NCI-H1417 treated with DMSO at 0.1 percent for 48 hours (cell line): ENCODE measurements at places on chromosomes 3 and 15.

DNA sequence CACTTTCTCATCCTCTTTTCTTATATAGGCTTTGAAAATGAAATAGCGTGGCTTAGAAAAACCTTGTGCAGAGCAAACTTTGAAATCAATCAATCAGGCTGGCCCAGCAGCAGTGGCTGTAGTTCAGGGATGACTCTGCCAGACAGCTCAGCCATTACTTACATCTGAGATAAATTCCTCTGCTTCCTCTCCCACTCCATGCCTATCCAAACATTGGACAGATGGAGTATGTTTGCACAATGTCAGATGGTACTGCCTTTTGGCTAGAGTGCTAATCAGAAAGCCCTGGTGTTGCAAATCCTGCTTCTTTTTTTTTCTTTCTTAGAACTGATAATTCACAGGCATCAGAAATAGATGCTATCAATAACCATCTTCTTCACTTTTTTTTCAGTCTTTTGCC lies 1065.1 kb downstream of the AGBL1 start:
- no peak for DNase-seq

- no peak for DNase-seq
Measured at GRCh38 chr3:159123877-159124276, 322.0 kb downstream of the MFSD1 start.

- DNase-seq: no peak
Measured at GRCh38 chr3:111476701-111477100, 65.3 kb upstream of the CD96 start.

- DNase-seq: no peak
Measured at GRCh38 chr15:39581242-39581792, 438 bp downstream of the THBS1 start.

DNA sequence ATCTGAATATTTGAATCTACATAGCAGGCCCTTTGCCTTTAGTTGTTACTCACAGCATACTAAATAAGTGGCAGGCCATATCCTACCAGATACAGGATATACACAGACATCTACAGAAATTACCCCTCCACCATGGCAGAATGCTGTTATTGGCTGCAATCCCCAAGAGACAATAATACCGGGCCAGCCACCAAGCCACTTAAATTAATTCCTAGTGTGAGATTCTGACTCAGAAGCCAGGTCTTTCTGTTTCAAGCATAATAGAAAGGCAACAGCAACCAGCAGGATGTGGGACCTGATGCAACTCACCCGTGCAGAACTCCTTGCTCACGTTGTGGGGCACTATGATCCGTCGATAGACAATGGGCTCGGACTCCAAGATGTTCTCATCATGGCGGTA lies 39.8 kb downstream of the CLK3 start:
- no peak for DNase-seq

GRCh38 chr3:185760088-185760487 lies 64.8 kb downstream of the IGF2BP2 start:
- DNase-seq: no peak

- DNase-seq: no peak
Measured at GRCh38 chr3:113498221-113499005, 16.5 kb downstream of the SPICE1 start.

GRCh38 chr15:77038312-77039216 lies 32.3 kb downstream of the TSPAN3 start:
- no peak for DNase-seq

DNA sequence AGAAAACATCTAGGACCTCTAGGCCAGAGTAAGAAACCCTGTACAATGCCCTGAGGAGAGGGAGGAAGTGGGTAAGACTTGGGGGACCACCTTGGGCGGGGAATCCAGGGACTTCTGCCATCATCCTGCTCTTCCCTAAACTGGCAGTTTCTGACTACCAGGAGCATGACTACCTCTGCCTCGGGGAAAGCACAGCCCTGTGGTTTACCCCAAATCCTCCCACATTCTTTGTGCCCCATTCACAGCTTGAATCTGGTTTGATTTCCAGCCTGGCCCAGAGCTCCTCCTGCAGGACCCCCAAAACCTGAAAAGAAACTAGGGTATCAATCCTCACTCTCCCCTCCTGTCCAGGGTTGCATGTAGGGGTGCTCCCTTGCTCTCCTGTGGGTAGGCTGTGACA lies 4.7 kb downstream of the C3orf18 start:
- DNase-seq: no peak

DNA sequence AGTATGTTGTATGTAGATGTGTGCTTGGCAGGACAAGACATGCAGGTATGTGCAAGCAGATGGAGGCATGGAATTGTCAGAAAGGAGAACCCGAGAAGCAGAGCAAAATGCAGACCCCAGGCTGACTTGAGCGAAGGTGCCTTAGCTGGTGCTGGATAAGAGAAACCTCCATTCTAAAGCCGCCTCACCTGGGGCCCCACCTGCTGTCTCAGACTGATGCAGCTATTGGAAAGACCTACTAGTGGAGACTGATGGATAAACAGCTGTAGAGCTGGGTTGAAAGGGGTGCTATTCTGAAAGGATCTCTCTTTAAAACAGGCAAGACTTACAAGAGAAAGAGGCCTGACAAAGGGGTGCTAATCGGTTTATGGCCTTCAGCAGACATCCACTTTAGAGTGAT lies 86.2 kb downstream of the EPHB1 start:
- DNase-seq: no peak

DNA sequence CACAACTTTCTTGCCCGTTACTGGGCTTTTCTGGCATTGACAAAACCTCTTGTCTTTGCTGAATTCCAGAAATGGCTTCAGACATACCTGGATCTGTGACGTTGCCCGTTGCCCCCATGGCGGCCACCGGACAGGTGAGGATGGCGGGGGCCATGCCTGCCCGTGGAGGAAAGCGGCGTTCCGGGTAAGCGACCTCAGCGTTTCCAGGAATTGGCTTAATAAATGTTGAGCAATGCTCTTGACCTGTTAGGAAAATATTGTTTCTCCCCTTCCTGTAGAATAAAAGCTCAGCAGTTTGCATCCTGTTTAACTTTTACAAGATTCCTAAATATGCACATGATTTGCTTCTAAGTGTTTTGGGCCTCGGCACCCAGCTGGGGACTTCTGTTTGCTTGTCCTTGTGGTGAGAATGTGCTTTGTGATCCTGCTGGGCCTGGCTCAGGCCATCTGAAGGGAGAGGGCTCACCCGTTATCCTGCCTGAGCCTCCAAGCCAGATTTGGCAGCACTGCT lies 46.7 kb downstream of the ARNT2 start:
- DNase-seq: no peak

DNA sequence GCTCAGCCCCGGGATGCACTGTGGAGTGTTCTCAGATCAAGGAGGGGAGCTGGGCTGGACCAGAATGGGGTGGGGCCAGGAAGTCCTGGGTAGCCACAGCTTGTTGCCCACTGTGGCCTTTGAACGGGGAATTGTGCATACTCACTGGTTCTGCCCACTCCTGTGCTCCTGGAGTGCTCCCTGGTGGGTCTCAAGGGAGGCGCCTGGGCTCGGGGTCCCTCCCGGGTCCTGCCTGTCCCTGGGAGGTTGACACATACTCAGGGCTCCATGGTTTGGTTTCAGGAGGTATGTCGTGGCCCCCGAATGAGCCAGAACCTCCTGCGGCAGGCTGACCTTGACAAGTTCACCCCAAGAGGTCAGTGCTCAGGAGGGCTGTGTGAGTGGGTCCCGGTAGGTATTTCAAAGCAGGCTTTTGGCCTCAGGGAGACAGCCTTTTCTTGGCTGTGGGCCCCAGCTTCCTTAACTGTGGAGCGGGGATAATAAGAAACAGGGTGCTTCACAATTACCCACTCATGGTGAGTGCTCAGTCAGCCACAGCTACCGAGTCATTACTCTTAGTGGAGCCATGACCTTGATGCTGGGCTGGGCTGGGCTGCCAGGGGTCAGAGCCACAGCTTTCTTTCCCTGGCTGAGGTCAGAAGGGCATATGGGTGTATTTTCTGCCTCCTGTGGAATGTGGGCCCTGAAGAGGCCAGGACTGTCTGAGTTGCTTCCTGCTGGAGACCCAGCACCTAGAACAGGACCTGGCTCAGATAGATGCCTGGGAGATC lies 7.6 kb downstream of the DNAH1 start:
- DNase-seq: no peak

DNA sequence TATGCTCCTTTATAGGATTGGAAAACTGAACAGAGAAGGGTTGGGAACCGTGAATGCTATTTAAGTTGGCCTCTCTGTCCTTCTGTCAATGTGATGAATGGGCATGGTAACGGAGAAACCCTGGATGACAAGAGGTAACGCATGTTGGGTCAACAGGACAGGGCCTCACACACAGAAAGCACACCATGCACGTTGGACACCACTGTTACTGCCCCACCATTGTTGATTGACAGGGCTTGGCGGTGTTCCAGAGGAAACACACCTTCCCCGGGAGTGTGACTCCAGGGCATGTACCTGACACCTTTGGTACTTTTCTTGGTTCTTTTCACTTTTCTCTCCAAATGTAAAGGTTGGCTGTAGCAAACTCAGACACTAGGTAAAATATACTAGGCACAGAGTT lies 548.5 kb downstream of the OCA2 start:
- no peak for DNase-seq

DNA sequence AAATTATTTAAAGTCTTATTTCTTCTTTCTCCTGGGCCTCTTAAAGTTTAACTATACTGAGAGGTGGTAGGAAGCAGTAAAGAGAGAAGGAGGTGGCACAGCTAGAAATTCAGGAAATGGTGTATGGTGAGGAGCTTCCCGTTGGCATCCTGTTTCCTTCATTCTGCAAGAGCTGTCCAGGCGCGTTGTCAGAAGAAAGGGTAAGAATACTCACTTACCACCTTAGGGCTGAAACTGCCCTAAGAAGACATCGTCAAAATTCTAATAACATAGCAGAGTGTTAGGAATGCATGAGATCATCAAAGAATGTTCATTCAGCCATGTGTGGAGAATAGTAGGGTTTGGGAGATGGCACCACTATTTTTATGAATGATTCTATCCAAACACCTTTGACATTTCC lies 699.6 kb downstream of the MCTP2 start:
- DNase-seq: no peak

DNA sequence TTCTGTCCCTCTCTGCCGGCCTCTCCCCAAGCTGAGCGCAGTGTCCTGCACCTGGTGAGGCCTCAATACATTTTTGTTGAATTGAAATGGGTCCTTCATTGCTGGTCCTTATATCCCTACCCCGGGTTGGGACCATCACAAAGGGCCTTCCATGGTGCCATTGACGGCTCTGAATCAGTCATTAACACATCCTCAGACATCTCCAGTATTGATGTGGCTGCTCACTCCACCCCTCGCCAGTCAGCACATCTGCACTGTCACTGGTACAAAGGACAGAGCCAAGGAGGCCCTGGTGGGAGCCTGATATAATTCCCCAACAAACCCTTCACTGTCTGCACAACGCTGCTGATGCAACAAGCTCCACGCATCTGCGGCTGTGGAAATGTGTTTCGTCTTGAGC lies 191.6 kb upstream of the TOPAZ1 start:
- no peak for DNase-seq

- no peak for DNase-seq
Measured at GRCh38 chr3:34969513-34969912, 669.8 kb upstream of the ARPP21 start.

GRCh38 chr15:92277776-92278175 lies 115.9 kb upstream of the ST8SIA2 start:
- no peak for DNase-seq

DNA sequence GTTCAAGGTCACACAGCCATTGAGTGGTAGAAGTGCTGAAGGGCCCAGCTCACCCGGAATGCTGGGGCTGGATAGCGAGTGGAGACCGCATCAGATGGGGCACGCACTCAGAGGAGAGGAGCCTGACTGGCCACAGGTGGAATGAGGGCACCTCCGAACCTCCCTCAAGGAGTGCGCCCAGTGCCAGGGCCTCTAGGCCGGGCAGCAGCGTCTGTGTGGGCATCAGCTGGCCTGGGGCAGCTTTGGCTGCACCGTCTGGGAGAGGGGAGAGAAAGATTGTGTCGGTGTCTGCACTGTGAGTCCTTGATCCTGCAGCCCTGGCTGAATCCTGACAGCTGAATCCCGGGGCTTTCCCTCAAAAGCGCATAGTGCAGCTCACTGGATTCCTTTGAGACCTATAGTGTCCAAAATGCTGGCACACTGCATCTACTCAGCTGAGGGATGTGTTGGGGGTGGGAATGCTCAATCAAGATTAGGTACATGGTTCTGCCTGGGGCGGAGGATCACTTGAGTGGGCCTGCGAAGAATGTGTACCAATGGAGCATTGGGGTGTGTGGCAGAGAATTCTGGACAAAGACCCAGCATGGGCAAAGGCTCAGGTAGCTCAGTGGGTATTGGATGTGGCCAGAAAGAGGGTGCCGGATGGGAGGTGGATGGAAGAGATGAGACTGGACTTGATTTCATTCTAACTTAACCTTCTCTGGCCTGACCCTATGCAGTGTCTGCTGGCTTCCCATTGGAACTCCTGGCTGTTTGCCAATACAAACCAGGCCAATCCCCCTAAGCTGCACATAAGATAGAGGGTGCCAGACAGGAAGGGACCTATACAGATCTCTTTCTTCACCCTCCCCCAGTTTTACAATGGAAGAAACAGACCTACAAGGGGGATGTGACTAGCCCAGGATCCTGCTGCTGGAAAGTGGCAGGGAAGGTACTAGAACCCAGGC lies 950 bp downstream of the ANKDD1A start:
- no peak for DNase-seq

- DNase-seq: no peak
Measured at GRCh38 chr15:39628546-39629257, 47.8 kb downstream of the THBS1 start.

DNA sequence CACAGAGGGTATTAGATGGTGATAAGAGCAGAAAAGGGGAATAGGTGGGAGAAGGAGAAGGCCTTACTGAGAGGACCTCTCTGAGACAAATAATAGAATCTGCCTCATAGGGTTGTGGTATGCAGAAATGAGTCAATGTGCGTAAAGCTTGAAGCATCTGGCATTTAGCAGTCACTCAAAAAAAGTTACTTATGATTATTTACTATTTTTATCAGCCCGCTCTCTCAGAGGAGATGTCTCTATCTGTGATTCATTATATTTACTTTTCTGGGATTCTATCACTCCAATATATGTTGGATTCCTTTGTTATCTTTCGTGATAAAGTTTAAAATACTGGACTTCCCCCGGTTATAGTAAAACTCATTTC lies 4.6 kb upstream of the TM4SF1 start:
- no peak for DNase-seq

DNA sequence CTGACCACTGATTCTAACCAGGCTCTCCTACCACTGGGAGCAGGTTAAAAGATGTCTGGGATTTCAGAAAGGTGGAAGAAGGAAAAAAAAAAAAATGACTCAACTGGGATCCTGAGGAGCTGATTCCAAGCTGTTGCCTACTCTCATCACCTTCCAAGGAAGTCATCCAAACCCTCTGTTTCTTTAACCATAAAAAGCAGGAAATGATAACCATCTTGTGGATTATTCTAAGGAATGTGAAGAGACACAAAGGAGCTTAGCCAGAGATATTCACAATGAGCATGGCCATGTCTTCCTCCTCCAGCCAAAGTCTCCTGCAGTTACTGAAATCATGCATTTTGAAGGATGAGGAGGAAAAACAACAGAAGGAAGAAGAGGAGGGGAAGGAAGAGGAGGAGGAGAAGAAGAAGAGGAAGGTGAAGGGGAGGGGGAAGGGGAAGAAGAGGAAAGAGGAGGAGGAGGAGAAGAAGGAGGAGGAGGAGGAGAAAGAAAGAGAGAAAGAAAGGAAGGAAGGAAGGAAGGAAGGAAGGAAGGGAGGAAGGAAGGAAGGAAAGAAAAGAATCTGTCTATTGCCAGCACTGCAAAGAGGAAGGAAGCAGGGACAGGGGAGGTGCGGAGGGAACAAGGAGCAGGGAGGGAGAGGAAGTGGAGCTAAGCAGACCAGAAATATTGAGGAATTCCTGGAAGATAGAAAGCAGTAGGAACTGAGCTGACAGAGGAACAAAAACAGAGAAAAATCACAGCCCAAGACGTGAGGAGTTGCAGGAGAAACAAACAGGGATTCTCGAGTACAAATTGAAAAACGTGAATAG lies 229.2 kb downstream of the UACA start:
- DNase-seq: no peak

- DNase-seq: no peak
Measured at GRCh38 chr15:54045397-54045796, 67.2 kb downstream of the UNC13C start.
